ENCODE measurements at places on chromosomes 12 and 14.

DNA sequence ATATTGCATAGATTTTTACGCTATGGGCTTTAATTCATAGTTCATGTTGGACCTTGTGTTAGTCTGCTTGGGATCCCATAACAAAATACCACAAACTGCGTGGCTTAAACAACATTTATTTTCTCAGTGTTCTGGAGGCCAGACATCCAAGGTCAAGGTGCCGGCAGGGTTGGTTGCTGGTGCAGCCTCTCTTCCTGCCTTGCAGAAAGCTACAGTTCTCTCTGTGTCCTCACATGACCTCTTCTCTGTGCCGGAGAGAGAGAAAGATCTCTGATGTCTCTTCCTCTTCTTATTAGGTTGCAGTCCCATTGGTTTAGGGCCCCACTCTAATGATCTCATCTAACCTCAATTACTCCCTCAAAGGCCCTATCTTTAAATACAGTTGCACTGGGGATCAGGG lies 170.5 kb downstream of the IPO8 start:
- DNase-seq: no peak

GRCh38 chr12:13293096-13293495 lies 96.6 kb downstream of the EMP1 start:
- no peak for DNase-seq

DNA sequence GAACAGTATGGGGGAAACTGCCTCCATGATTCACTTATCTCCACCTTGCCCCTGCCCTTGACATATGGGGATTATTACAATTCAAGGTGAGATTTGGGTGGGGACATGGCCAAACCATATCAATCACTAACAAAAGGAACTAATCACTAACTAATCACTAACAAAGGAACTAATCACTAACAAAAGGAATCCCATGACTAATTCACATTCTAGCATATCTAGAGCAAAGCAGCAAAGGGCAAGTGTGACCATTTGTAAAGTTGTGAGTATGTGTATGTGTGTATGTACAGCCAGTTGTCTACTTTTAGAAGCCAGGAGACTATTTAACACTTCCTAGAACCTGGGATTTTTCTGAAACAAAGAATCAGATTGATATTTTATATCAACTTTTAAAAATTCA lies 30.9 kb upstream of the PCED1B start:
- no peak for DNase-seq

DNA sequence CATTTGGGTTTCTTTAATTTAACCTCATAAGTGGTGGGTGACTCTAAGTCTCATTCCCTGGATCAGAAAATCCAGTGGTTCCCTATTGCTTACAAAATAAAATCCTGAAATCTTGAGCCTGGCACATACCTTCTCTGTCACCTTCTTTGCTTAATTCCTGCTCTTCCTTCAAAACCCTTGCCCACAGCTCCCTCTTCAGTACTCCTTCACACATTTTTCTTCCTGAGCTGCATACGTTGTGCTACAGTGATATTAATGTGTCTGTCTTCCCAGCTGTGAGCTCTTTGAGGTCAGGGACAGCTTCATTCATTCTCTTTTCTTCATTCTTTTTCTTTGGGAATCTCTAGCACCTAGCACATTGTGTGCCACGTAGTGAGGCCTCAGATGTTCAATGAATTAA lies 9.5 kb downstream of the TSPAN11 start:
- DNase-seq: no peak

DNA sequence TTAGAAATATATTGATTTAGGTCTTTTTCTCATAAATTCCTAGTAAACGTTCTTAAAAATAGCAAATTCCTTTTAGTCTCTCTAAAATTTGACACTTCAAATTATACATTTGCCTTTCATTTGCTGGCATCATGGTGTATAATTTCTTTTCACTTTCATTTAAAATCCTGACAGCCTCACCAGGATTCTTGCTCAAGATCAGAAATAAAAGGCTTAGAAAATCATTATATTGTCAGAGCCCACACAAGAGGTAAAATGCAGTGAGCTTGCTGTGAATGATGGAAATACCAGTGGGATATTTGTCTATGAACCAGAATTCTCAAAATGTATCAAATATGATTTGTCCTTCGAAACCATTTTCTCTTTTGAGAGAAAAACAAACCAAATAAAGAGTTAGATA lies 78.2 kb upstream of the PIK3C2G start:
- no peak for DNase-seq

DNA sequence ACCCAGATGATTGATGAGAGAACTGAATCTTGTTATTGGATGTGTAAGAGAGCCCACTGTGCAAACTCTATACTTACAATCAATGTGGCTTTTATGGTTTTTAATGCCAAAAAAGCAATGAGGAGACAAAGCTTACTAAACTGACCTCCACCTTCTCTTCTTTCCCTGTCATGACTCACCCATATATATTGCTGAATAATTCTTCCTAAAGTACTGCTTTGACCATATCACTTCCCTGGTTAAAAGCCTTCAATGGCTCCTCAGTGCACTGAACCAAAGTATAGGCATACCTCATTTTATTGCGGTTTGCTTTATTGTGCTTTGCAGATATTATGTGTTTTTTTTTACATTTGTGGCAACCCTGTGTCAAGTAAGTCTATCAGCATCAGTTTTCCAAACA lies 138.4 kb upstream of the PELI2 start:
- no peak for DNase-seq

GRCh38 chr12:46677749-46678148 lies 148.0 kb downstream of the SLC38A4 start:
- no peak for DNase-seq

All from activated CD4-positive, alpha-beta T cell treated with anti-CD3 and anti-CD28 coated beads, Interleukin-2, amount 50 U/mL, for 48 hours (primary cell).